Stimulated activated CD8-positive, alpha-beta memory T cell treated with anti-CD3 and anti-CD28 coated beads, Interleukin-4, amount 100 ng/mL, for 4 hours (primary cell): ENCODE measurements at places on chromosomes 4 and X.

- DNase-seq, result no peak
These were observed 1.6 kb downstream of the MED14 start for GRCh38 chrX:40733706-40734105.

- no peak for DNase-seq
These were observed 359.5 kb downstream of the C4orf33 start for GRCh38 chr4:129455482-129455881.

- DNase-seq, result no peak
These were observed 10.9 kb downstream of the ASB5 start for GRCh38 chr4:176258135-176258534.

DNA sequence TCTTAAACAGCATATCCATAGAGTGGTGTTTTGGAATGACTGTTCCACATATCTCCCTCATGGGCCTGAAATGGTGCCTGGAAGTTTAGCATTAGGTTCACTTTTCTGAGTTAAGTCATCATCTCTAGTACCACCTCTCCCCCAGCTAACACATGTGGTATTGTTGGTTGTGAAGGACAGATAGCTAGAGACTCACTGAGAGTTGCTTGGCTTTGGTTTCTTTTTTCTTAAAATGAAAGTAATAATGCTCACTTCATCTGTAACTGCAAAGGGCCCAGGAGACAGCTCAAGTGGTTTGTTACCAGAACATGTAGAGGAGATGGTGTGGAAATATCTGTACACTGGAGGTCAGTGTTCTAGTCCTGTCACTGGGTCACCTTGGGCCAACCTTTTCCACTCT is 90.9 kb downstream of the EFNB1 start:
- DNase-seq, result no peak

DNA sequence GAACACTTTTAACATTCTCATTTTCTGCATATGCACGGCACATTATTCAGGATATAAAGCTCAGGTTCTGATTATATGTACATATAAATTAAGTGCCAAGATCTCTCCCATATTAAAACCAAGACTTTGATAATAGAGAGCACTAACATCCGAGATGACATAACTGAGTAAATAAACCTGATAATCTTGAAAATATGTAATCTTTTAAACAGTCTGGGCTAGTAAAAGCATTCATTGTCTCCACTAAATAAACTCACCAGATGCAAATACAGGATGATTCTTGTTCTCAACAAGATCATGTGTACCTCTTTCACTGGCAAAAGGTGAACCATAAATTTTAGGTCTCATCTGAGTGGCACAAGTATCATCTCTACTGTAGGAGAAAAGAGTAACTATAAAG is 942.2 kb downstream of the TRAM1L1 start:
- DNase-seq, result no peak

GRCh38 chrX:13266641-13267345 is 53.1 kb downstream of the ATXN3L start:
- no peak for DNase-seq

DNA sequence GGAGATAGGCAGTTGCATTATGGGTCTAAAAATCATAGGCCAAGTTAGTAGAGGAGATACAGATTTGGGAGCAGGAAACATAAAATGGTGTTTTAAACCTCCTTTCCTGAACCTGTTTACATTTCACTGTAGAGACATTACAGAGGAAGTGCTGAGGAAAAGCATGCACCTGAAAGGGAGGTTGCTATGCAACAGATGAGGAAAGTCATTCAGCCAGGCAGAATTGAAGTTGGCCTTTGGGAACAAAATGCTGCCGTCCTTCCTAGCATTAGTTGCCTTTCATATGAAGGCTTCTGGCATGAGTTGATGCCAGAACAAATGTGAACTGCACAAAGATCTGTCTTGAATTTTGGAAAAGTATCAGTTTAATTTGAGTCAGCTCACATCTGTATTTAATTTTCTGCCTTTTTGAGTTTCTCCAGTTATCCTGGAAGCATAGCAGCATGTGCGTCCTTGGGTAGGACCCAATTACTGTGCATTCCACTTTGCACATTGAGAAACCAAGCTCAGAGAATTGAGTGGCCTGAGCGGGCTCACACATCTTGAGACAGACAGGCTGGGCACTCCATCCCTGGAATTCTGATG is 38.2 kb downstream of the MAGED1 start:
- DNase-seq, result no peak

DNA sequence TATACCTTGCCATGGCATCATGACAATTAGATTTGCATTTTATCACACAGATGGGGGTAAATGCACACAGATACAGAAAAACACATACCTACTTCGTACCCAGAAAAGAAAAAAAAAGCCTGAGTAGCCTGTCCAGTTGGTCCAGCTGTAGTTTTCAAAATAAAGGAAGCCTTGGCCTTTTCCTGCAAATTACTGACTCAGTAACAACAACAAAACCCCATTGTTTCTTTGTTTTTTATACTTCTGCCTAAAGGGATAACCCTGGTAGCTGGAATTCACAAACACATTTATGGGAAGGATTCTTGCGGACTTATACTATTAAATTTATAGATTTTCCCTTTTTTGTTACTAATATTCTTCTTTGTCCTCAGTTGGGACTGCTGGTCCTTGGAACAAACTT is 156.4 kb upstream of the PCDH10 start:
- no peak for DNase-seq

DNA sequence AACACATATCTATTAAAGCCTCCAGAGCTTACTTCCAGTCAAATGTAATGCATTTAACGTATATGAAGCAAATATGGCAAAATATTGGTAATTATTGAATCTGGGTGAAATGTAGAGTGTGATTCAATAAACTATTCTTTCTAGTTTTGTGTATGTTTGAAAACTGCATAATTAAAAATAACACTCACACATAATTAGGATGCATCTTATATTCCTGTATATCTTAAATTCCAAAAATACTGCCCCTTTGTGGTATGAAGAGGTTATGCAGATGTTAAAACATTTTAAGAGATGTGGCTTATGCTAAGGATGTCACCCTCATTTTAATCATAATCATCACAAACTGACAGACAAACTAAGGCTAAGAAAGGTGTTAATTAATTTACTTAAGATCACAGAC is 182.9 kb downstream of the COX18 start:
- no peak for DNase-seq

- DNase-seq, result no peak
These were observed 9.6 kb upstream of the DUSP9 start for GRCh38 chrX:153637121-153638040.

- DNase-seq, result no peak
These were observed 128.5 kb downstream of the ATG4A start for GRCh38 chrX:108219949-108220601.

DNA sequence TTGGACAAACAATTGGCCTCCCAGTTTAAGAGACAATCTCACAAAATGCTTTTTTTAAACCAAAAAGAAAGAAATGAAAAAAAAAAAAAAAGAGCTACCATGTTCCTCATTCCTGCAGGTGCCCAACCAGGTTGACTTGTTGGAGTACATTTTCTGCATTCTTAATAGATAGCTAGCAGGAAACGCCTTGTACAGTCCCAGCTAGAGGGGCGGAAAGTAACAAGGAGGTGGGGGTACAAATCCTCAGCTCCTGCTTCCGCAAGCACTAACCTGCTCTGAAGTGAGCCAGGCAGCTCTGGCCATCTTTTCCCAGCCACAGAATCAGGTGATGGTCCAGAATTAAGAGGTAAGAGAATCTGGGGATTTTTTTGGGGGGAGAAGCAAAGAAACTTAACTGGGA is at the start of gene VGLL1:
Gene VGLL1 (plus strand): TSS at position 265 of the 400 bp plus-strand sequence. CDS start 3,806 bp downstream, outside the sequence.
- no peak for DNase-seq

DNA sequence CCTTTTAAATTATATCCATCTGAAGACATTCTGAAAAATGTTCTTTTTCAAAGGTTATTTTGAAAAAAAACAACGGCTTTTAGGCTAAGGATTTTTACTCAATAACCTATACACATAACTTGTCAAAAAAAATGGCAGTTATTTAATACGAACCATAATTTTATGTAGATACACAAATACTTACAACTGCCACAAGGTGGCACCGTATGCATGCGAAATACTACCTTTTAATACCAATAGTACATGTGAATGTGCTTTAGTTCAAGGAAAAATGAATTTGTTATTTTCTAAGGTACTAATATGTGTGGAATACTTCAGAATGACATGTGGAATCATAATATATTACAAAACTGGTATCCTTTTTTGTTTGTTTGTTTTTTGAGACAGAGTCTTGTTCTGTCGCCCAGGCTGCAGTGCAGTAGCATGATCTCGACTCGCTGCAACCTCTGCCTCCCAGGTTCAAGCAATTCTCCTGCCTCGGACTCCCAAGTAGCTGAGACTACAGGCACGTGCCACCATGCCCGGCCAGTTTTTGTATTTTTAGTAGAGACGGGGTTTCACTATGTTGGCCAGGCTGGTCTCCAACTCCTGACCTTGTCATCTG is 4.6 kb upstream of the MAD2L1 start:
- DNase-seq, result no peak

DNA sequence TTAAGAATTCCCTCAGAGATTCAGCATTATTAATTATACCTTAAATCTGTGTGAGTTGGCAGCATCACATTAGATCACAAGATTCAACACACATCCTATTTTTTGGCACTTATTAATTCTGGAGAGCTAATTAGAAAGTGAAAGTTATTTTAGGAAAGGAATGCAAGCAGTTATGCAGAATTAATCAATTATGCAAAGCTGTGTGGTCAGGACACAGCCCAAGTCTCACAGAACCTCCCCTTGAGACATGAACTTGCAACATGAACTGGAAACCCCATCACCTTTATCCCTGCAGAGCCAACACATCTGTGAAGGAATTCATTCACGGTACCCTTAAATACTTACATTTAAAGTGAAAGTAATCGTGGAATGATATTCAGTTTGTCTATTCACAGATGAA is 80.5 kb downstream of the TSPAN5 start:
- no peak for DNase-seq

DNA sequence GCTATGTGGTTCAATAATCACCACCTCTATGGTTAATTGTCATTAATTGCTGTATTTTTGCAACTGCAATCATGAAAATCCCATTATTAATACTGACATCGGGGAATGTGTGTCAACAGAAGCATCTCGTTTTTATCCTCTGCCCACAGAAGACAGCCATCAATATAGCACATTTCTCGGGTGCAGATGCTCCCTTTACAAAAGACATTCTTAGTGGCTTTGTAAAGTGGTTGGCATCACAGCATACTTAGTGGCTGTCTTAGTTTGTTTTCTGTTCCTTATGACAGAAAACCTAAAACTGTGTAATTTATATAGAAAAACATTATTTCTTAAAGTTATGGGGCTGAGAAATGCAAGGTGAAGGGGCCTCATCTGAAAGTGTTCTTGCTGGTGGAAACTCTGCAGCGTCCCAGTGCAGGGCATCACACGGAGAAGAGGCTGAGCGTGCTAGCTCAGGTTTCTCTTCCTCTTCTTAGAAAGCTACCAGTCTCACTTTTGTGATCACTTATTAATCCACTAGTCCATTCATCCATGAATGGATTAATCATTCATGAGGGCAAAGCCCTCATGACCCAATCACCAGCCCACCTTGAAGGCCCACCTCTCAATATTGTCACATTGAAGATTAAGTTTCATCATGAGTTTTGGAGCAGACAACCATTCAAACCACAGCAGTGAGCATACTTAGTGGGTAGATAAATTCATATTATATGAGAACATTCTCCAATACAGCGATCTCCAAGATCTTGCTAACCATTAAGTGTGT is 1067.7 kb upstream of the PABPC4L start:
- DNase-seq, result no peak

DNA sequence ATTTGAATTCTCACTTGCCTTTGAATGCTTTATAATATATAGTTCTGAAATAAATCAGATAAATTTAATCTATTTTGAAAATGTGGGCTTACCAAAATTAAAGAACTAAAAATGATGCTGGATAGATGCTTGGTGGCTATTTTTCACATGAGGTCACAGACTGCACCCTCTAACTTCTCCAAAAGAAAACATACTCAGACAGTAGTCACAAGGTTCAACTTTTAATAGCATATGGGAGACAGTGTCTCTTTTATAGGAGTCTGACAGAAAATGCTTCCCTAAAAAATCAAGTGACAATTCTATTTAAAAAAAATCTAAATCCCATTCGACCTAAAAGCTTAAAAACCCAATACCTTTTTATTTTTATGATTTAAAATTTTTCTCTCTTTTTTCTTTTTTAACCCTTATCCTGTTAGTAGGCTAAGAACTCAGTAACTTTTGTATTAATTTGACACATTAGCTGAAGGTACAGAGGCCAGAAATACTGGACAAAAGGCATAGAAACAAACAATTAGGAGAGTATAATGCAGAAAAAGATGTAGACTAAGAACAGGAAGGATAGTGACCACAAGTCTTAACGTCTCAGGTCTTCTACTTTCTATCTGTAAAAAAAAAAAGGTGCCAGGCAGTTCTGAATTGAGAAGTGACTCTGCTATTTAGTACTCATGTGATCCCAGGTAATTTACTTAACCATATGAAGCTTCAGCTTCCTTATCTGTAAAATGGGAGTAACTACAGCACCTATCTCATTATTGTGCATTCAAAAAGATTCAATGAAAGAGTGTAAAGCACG is 7.6 kb downstream of the TIGD4 start:
- no peak for DNase-seq

- DNase-seq, result no peak
These were observed 49.6 kb downstream of the KIT start for GRCh38 chr4:54707406-54707805.

GRCh38 chr4:132709056-132709455 is 440.0 kb upstream of the PCDH10 start:
- no peak for DNase-seq

DNA sequence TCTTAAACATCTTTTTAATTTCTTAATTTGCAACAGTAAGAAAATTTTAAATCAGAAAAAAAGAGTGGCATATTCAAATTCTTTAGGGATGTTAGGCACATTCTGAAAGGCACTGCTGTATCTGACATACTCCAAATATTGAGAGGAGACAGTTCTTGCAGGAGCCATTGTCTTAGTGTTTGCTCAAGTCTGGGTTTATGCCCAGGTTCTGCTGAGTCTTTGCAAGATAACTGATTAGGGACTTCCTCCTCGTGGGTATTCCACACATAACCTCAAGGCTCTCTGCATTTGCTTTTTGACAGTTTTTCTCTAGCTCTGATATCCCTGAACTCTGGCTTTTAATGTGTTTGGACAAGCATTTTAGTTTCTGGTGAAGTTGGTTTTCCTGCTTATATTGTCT is 52.6 kb downstream of the RPS3A start:
- no peak for DNase-seq

DNA sequence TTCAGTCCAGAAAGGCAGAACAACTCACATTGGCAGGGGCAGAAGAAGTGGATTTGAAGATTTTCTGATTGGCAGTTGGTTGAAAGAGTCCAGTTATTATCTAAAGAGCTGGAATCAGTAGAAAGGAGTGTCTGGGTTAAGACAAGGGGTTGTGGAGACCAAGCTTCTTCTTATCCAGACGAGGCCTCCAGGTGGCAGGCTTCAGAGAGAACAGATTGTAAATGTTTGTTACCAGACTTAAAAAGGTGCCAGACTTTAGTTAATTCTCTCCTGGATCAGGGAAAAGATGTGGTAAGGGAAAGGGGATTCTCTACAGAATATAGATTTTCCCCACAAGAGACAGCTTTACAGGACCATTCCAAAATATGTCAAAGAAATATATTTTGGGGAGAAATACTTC is 36.7 kb upstream of the TLR3 start:
- DNase-seq, result no peak
